ENCODE measurements at places on chromosomes 3 and 15.

GRCh38 chr15:68435966-68436365, 4.0 kb upstream of the ITGA11 start:
- DNase-seq, result no peak

DNA sequence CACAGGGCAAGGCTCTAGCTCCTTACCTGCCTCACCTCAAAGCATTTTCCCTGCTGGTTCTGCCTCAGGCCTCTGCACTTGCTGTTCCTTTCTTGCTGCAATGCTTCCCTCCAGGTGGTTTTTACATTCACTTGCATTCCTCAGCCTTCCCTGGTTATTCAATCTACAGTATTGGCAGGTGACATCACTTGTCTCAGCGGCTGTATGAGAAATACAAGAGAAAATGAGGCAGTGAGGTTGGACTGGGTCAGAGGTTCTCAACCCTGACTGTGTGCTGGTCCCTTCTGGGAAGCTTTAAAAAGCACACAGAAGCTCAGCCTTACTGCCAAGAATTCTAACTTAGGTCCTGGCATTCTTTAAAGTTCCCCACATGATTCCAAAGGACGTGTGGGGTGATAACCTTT, 26.7 kb downstream of the SIAH2 start:
- no peak for DNase-seq

DNA sequence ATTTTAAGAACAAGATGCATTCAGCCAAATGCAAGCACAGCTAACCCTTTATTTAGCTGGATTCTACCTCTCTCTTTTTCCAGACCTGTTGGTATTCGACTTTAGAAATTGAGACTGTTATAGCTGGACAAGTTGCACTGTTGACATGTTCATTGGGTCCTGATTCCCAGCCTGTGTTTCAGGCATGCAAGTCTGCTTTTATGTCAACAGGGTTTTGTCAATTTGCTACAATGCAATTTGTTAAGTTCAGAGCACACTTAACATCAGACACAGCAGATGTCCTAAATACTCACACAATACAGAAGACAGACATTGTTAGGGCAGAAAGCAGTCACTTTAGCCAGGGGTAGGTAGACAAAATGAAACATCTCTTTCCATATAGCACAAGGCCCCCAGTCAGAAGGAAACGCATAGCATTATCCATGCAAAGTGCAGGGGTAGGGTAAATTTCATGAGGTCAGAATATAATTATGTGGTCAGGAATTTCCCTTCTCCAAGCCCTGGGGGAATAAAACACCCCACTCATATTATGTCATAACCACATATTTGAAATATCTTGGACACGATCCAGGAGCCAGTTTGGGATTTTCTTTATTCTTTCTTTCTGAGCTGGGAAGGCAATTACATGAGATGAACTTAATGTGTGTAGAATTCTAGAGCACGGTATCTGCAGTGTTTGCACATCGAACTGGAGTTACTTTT, 504.1 kb downstream of the NTRK3 start:
- DNase-seq, result no peak

GRCh38 chr3:96537165-96537564, 277.2 kb upstream of the EPHA6 start:
- DNase-seq, result no peak

DNA sequence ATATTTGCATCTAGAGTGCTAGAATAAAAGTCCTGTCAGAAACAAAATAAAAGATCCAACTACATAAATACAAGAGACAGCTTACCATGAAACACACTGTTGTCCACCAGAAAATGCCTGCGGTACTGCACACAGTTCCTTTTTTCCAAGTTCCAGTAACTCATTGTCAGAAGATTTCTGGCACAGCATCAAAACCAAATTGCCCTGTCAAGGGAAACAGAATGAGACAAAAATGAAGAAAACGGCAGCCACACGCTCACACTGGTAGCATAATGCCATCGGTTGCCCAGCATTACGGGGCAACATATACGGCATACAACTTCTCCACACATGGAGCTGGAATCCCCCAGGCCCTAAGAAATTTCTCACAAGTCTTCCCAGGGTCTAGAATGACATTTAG, 40.8 kb downstream of the PLCH1 start:
- DNase-seq, result no peak

DNA sequence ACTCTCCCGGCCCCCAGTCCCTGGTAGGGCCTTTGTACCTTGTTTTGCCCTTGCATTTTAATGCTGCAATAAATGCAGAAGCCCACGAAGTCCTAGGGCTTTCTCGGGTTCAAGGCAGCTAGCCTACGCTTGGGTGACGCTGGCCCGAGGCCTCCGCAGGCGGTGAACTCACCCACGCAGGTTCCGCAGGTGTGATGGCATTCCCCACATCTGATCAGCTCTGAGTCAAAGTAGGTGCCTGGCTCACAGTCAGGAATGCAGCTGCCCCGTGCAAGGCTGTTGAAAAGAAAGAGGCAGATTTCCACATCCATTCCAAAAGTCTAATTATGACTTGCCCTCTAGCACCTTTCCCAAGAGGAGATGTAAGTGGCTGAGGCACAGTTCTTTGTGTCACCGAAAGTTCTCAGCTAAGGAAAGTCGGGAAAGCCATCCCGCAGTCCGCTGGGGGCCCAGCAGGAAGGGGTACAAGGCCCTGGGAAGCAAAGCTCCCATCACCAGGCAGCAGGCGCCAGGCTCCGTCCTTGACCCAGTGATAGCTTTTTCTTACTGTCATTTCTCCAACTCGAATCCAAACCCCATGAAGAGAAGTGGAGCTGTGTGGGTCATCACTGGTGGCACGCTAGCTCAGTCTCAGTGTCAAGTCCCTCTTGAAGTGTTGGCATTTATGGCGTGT, 23.2 kb upstream of the SNRPA1 start:
- DNase-seq, result no peak

- DNase-seq, result no peak
Measured at GRCh38 chr3:155631323-155632019, 113.4 kb downstream of the PLCH1 start.

GRCh38 chr3:13057282-13058040, 15.8 kb downstream of the IQSEC1 start:
- no peak for DNase-seq

GRCh38 chr3:129950318-129951046, 24.0 kb upstream of the TRH start:
- no peak for DNase-seq

DNA sequence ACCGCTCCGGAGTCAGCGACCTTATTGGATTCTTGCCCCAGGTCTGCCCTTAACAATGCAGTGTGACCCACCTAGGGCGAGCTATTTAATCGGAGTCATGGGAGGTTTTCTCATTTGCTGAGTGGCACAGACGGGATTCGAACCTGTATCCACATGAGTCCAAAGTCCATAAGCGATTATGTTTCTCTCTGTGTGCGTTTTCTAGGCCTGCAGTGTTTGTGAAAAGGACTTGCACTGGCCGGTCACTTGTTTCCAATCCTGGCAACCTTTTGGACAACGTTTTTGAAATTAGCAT, 691 bp upstream of the HDGFL3 start:
- DNase-seq, result no peak

DNA sequence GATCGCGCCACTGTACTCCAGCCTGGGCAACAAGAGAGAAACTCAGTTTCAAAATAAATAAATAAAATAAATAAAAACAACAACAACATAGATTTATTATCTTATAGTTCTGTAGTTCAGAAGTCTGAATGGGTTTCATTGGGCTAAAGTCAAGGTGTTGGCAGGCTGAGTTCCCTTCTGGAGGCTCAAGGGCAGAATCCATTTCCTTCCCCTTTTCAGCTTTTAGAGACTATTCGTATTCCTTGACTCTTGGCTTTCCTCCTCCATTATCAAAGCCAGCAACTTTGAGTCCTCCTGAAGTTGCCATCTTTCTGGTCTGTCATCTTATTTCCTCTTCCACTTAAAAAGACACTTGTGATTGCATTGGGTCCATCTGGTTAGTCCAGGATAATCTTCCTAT, 12.1 kb downstream of the BLM start:
- no peak for DNase-seq

- no peak for DNase-seq
Measured at GRCh38 chr3:102593812-102594602, 159.2 kb downstream of the ZPLD1 start.

- DNase-seq, result no peak
Measured at GRCh38 chr3:128427175-128427857, 39.4 kb downstream of the DNAJB8 start.

DNA sequence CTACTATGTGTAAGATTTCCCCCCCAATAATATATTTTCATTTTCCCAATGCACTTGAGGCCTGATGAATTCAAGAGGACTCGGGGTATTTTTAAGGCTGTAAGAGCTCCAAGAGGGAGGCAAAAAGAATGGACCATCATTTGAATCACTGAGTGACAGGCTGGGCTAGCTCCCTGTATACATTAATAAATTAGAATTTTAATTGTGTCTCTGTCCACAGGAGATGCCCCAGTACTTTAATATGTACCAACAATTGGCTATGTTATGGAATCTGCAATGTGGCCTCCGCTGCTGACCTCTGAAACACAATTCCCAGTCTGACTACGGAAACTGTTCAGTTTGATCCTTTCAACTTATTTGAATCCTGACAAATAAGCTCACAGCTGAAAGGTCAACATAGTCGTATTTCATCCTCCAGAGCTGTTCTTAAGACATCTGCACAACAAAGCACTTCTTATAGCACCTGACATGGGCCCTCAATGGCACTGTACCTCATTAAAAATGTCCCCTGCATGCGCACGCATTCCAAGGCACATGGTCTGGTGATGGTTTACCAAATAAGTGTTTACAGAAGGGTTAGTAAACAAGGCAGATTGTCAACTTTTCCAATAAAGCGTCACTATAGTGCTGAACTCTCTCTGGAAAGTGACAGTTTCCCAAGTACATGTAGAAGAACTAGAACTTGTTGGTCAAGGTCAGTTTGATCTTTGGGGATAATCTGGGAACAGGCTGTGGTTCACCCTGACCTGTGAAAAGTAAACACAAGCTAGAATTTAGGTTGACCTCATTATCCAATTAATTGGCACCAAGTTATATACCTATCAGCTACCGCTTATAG, 472.9 kb downstream of the FOXP1 start:
- no peak for DNase-seq

- no peak for DNase-seq
Measured at GRCh38 chr3:39907981-39908380, 98.6 kb downstream of the MYRIP start.

GRCh38 chr15:92050220-92050898, 196.9 kb downstream of the SLCO3A1 start:
- DNase-seq, result no peak

- DNase-seq, result no peak
Measured at GRCh38 chr3:171874879-171875278, 31.7 kb downstream of the TMEM212 start.

- DNase-seq, result no peak
Measured at GRCh38 chr15:70244978-70245542, 147.3 kb upstream of the TLE3 start.

- DNase-seq, result peak; percentile 15
Measured at GRCh38 chr3:119664850-119665379, 4.5 kb upstream of the POPDC2 start.

- DNase-seq, result no peak
Measured at GRCh38 chr3:128197855-128198254, 44.6 kb downstream of the EEFSEC start.

- DNase-seq, result no peak
Measured at GRCh38 chr3:127016461-127016860, 33.5 kb downstream of the PLXNA1 start.

GRCh38 chr3:35254917-35255316, 384.4 kb upstream of the ARPP21 start:
- no peak for DNase-seq

GRCh38 chr15:39584662-39585388, 3.9 kb downstream of the THBS1 start:
- DNase-seq, result no peak

GRCh38 chr3:149170672-149171071, 41.2 kb downstream of the HPS3 start:
- DNase-seq, result no peak

- DNase-seq, result no peak
Measured at GRCh38 chr3:23840521-23840920, 34.8 kb downstream of the UBE2E1 start.
